ENCODE measurements at places on chromosomes 3 and 15.

- no peak for DNase-seq
Measured at GRCh38 chr3:153343988-153344782, 182.2 kb downstream of the RAP2B start.

DNA sequence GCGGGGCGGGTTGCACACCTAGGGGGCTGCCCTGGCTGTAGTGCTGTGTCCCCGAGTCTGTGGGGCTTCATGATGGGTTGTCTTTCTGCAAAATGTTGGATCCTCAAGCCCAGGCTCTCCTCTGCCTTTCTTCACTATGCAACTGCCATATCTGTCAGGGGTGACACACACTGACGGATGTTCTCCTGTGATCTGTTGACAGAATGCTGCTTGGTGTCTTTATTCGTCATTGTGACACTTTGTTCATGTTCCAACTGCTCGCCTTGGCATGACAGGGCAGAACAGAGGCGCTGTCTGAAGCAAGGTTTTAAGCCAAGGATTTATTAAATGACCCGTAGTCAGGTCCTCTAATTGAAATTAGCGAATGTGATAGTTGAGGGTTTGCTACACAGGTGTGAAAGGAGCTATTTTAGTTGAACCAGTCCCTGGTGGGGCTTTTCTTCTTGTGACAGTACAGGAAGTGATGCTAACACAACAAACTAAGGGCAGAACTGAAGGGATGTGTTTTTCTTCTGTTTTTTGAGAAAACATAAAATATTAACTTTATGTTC lies 173.4 kb downstream of the MCTP2 start:
- no peak for DNase-seq

DNA sequence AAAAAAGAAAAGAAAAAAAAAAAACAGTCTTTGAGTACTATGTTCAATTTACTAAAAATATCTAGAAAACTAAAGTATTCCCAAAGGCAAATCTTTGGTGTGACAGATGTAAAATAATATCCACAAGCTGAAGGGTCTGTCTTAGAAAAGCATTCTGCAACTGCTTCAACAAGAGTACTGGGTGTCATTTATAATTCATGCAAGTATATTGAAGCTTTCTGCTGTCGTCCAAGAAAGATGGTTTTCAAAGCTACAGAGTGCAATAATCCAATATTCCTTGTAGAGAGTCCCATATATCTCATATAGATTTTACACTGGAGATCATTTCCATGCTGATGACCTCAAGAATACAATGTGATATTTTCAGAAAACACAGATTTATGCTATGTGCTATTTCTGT lies 90.9 kb upstream of the SUCLG2 start:
- DNase-seq: no peak

GRCh38 chr15:41873711-41874110 lies 20.1 kb downstream of the SPTBN5 start:
- DNase-seq: no peak

DNA sequence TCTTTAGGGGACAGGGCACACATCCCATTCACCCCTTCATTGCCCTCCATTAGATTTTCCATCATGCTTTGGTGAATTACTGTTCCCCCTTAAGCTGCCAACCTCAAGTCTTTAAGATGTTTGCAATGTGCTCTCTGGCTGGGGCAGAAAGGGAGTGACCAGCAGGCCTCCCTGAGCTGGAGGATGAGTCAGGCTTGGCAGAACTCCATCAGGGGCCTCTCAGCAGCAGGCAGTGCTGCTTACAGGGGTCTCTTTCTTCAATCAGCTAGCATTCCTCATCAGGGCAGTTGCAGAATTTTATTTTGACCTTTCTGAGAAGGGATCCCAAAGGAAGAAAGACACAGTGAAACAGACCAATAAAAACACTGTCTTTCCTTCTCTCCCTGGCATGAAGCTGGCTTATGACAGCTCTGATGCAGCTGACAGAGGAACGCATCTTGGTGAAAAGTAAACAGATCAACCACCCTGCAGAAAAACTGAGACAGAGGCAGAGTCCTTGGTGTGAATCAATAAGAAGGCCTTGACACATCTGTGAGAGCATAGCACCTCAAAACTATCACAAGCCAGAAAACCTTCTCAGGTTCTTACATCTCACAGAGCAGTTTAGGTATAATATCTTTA lies 88.7 kb upstream of the MRPL3 start:
- DNase-seq: peak; percentile 27

GRCh38 chr3:42430781-42431532 lies 20.5 kb upstream of the LYZL4 start:
- no peak for DNase-seq

DNA sequence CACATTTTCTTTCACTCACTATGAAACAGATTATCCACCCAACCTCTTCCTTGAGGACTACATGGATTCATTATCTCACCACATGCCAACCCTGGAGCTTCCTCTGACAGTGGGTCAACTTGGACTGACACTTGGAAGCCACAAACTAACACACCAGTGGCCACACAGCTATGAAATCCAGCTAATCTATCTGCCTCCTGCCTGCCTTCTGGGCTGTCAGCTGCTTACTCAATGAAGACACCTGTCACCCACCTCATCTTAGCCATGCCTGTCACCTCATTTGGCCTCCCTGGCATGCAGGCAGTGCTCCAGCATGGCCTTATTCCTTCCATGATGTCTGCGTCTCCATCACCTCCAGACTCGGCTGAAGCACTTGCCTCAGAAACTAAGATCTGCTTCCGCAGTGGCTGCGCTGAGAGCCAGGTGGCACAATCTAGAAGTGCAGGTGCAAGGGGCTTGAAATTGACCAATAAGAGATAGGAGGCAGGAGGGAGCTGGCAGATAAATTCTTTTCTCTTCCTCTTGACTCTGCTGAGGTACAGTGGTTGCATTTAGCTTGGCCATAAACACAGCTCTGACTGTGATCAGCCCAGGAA lies 105.2 kb upstream of the RNF7 start:
- no peak for DNase-seq

GRCh38 chr3:28151608-28152228 lies 89.7 kb upstream of the CMC1 start:
- no peak for DNase-seq

DNA sequence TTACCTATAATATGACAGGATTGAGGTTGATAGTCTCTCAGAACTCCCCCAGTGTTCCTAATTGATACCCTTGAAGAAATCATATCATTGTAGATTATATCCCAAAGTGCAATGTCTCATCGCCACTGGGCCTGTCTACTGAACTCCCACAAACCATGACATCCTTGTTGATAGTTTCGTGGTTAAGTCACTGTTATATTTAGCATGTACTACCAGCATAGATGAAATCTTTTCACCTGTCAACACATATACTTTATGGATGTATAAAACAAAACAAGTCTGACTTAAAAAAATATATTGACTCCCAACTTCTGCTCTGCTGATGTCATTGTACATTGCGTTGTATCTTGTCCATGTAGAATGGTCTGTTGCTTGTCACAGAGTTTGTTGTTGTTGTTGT lies 128.1 kb downstream of the IQCH start:
- DNase-seq: no peak

GRCh38 chr15:33438396-33438795 lies 127.6 kb downstream of the RYR3 start:
- no peak for DNase-seq

- no peak for DNase-seq
Measured at GRCh38 chr3:47365213-47366153, 15.3 kb upstream of the PTPN23 start.

GRCh38 chr3:194070634-194071409 lies 65.1 kb upstream of the HES1 start:
- no peak for DNase-seq

- DNase-seq: no peak
Measured at GRCh38 chr3:195451373-195452015, 8.7 kb upstream of the ACAP2 start.

GRCh38 chr3:102336130-102336529 lies 98.7 kb upstream of the ZPLD1 start:
- no peak for DNase-seq

GRCh38 chr3:71149959-71150954 lies 433.3 kb downstream of the FOXP1 start:
- DNase-seq: no peak

DNA sequence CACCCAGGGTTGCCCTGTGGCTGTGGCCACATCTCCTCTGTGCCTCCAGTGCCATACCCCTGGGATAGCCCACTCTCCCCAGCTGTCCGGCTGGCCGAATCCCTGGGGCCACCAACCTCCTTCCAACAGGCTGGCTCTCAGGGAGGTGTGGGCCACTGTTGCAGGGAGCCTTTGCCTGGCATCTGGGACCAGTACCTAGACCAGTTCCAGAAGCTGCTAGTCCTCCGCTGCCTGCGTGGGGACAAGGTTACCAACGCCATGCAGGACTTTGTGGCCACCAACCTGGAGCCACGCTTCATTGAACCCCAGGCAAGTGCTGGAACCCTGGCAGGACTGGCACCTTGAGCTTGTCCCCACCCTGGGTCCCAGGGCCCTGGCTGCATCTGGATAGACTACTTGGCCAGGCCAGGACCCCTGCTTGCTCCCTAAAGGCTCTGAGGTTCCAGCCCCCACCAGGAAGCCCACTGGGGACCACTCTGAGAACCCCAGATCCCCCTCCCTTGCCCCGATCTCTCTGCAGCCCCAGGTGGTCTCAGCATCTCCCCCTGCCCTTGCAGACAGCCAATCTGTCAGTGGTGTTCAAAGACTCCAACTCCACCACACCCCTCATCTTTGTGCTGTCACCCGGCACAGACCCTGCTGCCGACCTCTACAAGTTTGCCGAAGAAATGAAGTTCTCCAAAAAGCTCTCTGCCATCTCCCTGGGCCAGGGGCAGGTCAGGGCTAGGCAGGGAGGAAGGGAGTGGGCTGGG lies 50.0 kb downstream of the SEMA3G start:
- DNase-seq: no peak

GRCh38 chr3:66355394-66355793 lies 134.6 kb downstream of the SLC25A26 start:
- no peak for DNase-seq

- DNase-seq: no peak
Measured at GRCh38 chr15:87850916-87851315, 405.6 kb downstream of the NTRK3 start.

- DNase-seq: no peak
Measured at GRCh38 chr15:70556779-70557178, 206.6 kb downstream of the UACA start.

- no peak for DNase-seq
Measured at GRCh38 chr3:56610669-56611335, 53.8 kb downstream of the CCDC66 start.

DNA sequence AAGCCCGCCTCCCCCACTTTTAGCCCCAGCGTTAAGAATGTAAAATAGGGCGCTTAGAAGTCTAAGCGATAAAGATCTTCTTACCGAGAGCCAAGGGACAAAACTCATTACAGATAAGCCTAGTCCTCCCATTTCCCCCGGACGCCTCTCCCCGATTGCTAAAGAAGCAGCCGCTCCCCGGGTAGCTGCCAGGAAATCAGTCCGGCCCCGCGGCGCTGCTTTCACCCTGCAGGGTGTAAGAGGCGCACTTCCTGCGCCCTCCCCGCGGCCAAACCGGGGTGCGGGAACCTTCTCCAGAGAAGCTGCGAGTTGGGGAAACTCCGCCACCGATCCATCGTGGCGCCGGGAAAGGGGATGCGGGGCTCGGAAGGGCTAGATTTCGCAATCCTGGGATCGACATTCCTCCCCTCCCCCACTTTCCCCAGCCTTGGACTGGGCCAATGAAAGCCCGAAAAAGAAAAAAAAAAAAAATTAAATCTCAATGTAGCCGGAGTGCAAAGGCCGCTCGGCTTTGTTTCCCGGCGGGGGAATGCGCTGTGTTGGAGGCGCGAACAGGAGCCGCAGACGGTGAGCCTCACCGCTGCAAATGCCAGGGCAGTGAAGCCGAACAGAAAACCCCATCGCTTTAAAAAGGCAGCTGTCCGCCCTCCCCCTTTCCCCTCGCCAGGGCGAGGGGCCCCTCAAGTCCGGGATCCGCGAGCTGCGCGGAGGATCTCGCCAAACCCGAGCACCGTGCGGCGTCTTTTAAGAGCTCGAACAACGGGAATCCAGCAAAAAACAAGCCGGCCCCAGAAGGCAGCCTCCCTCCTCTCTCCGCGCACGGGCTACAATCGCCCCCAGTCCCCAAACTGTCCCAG lies 626 bp upstream of the PTPRG start:
- DNase-seq: peak; percentile 84

- peak; percentile 39 for DNase-seq
Measured at GRCh38 chr15:62306851-62307504, 141.9 kb upstream of the C2CD4B start.

DNA sequence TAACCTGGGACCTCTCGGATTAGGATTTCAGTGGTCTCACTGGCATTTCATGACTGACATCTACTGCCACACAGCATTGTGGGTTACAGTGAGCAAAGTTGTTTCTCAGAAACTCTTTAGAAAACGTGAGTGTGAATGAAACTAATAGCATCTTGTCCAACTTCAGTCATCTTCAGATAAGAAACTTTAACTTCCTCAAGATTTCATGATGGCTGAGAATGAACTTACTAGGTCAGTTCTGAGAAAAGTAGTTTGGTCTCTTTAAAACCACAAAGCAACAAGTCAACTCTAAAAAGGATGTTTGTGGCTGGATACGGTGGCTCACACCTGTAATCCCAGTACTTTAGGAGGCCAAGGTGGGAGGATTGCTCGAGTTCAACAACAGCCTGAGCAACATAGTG lies 14.2 kb upstream of the HOMER2 start:
- DNase-seq: no peak

- DNase-seq: no peak
Measured at GRCh38 chr3:139430493-139430892, 41.0 kb upstream of the COPB2 start.

- DNase-seq: no peak
Measured at GRCh38 chr3:186510374-186511079, 33.7 kb downstream of the CRYGS start.

DNA sequence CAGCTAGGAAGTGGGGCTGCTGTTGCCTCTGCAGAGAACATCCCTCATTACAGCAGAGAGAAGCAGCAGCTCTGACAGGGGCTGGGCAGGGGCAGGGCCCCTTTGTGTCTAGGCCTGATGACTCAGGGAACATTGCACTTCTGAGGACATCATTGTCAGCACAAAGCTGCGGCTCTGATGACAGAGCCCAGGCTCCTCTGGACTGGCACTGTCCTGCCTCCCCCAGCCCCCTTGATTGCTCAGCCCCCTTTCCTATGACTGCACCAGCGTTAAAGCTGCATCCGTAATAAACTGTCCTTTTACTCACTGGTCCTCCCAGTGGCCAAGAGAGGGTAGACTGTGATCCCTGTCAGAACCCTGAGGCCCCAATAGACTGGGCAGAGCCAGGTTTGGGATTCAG lies 18.3 kb downstream of the TRH start:
- DNase-seq: no peak

GRCh38 chr15:38226608-38227266 lies 25.9 kb upstream of the SPRED1 start:
- DNase-seq: peak; percentile 30
